ENCODE measurements at places on chromosomes 3 and 15. TPM values are rescaled to one million over a fixed set of nuclear protein-coding genes. Genes with fewer than 3 reads are reported as not detected.

GRCh38 chr15:39132070-39132469, 448.8 kb upstream of the THBS1 start:
- no peak overlapping the region for H3K4me3 ChIP-seq
- peaks cover 23% of the 10 kb centered on the region for H3K4me1 ChIP-seq
- no peak for DNase-seq
- no peaks in the 10 kb centered on the region for H3K36me3 ChIP-seq

DNA sequence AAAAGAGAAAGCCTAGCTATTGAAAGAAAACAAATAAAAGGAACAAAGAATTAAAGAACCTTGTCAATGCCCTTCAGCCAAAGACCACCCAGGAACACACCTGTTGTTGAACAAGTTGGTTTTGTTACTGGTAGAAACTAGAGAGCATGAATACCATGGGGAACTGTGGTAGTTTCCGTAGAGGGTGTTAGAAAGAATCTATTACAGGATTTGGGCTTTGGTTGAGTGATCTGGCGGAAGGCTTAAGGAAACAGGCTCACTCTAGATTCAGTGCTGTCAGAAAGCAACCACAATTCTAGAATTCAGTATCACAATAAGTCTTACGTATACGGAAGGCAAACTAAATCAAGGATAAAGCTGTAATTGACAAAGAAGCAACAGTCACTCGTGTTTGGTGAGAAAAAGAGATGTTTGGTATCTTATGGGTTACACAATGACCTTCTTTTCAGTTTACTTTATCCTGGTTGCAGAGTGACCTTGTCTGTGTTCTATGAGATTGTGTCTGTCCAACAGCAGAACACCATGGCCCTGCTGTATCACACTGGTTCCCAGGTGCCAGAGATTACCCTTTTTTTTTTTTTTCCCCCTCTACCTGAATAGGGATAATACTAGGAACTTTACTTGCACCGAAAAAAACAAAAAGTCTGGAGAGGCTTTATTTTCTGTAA, 265.9 kb downstream of the SHQ1 start:
- H3K36me3 ChIP-seq = no peaks in the 10 kb centered on the region
- no peaks in the 10 kb centered on the region for H3K27me3 ChIP-seq
- no peak for DNase-seq
- no peaks in the 10 kb centered on the region for H3K4me1 ChIP-seq
- H3K27ac ChIP-seq = no peak overlapping the region

DNA sequence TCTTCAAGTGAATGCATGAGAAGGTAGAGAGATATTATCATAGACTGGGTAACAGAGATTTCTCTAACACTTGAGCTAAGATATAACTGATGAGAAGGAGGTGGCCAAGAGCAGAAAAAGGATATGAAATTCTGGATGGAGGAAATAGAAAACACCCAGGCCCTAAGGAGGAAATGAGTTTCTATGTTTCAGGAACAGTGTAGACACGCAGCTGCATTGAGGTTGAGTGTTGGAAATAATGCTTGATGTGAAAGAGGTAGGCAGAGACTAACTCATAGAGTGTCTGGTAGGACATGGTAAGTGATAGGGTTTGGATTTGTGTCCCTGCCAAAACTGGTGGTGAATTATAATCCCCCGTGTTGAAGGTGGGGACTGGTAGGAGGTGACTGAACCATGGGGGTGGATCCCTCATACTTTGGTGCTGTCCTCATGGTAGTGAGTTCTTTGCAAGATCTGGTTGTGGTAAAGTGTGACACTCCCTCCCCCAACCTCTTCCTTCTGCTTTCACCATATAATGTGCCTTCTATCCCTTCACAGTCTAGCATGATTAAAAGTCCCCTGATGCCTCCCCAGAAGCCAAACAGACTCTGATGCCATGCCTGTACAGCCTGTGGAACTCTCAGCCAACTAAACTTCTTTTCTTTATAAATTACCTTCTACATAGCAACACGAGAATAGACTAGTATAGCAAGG, 787.3 kb downstream of the EDEM1 start:
- H3K27ac ChIP-seq = no peak overlapping the region
- DNase-seq = no peak
- H3K36me3 ChIP-seq = no peaks in the 10 kb centered on the region
- H3K4me3 ChIP-seq = no peak overlapping the region
- H3K27me3 ChIP-seq = no peaks in the 10 kb centered on the region
- no peaks in the 10 kb centered on the region for H3K4me1 ChIP-seq

DNA sequence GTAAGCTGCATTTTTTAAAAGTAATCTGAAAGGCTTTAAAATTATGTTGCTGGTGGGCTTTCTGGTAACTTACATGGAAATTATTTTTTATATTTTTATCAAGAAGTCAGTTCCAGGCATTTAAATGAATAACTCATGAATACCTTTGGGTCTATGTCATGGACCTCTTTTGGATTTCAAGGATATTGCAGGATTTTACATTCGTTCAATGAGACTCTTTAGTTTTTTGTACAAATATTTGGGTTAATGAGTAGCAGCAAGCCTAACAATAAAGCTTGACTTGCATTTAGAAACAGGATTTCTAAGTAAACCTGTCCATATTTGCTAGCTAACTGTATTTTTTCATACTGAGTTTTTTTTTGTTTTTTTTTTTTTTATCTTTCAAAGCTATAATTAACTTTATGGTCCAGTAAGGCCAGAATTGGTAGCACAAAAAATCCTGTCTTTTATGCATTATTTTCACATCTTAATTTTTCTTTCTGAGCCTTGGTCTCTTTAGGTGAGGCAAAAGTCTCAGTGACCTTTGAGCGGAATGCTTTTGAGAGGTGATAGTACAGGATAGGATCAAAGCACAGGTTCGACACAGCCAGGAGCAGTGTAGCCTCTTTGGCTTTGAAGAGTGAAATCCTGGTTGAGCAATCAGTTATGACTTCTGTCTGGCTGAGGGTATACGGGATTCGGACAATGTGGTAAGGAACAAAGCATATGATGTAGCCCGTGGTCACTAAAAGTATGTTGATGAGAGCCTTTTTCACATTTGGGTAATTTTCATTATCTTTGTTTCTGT, 4.8 kb downstream of the GPR171 start:
- no peak for DNase-seq
- H3K4me1 ChIP-seq = no peaks in the 10 kb centered on the region
- H3K27me3 ChIP-seq = no peaks in the 10 kb centered on the region
- H3K4me3 ChIP-seq = no peak overlapping the region

- H3K4me3 ChIP-seq = no peak overlapping the region
- no peak for DNase-seq
- no peaks in the 10 kb centered on the region for H3K27me3 ChIP-seq
Observed at GRCh38 chr3:107939691-107940442, 151.0 kb downstream of the CD47 start.

DNA sequence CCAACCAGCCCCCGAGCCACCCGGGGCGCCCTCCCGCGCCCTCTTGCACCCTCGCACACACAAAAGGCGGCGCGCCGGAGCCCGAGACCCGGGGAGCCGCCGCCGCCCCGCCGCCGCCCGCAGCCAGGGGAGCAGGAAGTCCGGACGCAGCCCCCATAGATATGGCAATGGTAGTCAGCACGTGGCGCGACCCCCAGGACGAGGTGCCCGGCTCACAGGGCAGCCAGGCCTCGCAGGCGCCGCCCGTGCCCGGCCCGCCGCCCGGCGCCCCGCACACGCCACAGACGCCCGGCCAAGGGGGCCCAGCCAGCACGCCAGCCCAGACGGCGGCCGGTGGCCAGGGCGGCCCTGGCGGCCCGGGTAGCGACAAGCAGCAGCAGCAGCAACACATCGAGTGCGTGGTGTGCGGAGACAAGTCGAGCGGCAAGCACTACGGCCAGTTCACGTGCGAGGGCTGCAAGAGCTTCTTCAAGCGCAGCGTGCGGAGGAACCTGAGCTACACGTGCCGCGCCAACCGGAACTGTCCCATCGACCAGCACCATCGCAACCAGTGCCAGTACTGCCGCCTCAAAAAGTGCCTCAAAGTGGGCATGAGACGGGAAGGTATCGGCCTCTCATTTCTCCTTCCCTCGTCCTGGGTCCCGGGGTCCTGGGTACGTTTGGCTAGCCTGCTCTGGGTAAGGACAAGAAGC, 1.6 kb downstream of the NR2F2 start:
- DNase-seq = no peak
- peaks cover 15% of the 10 kb centered on the region for H3K36me3 ChIP-seq
- peak overlapping the region; percentile 96 for H3K27ac ChIP-seq
- H3K4me1 ChIP-seq = peaks cover 63% of the 10 kb centered on the region
- peaks cover 57% of the 10 kb centered on the region for H3K27me3 ChIP-seq
- H3K4me3 ChIP-seq = peak overlapping the region; percentile 88

- H3K27me3 ChIP-seq = peaks cover 44% of the 10 kb centered on the region
- no peaks in the 10 kb centered on the region for H3K36me3 ChIP-seq
- no peak overlapping the region for H3K4me3 ChIP-seq
- no peak for DNase-seq
- H3K27ac ChIP-seq = no peak overlapping the region
Observed at GRCh38 chr3:13750731-13751130, 129.1 kb downstream of the WNT7A start.

GRCh38 chr3:72328755-72329277, 519.4 kb downstream of the SHQ1 start:
- H3K4me3 ChIP-seq = no peak overlapping the region
- no peaks in the 10 kb centered on the region for H3K36me3 ChIP-seq
- peaks cover 31% of the 10 kb centered on the region for H3K4me1 ChIP-seq

DNA sequence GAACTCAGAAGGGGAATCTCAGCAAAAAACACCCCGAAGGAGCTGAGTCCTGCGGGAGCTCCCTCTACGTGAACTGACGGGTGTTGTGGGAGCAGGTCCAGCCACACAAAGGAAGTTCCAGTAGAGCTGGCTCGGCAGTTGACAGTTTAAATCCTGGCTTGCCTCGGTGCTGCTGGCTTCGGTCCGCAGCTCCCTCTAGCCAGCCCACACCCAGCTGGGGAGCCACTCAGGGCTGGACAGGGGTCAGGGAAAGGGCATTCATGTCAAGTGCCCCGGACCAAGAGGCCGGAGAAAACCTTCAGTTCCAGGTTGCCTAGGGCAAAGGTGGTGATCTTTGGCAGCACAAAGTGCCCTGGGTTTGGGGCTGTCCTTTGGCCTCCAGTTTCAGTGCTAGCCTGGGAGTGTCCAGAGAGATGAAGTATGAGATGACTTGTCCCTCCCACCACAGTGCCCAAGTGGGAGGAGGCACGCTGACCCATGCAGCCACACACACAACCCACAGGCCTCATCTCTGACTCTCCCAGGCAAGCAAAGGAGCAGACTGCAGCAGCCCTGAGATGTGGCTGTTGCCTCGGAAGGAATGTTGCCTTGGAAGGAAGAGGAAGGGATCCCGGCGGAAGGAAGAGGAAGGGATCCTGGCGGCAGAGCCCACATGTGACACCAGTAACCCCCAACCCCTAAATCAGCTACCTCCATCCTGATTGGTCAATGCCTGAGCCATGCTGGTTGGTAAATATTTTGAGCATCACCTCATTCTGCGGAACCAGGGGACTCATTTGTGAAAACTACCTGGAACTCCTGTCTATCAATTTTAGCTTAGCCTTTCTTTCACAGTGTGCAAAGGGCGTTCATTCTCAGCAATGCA, 13.9 kb upstream of the ANPEP start:
- H3K4me1 ChIP-seq = peaks cover 18% of the 10 kb centered on the region
- H3K36me3 ChIP-seq = peaks cover 9% of the 10 kb centered on the region
- peak; percentile 67 for DNase-seq
- H3K27ac ChIP-seq = peak overlapping the region; percentile 61
- H3K4me3 ChIP-seq = peak overlapping the region; percentile 10

- H3K27ac ChIP-seq = no peak overlapping the region
- DNase-seq = no peak
- no peak overlapping the region for H3K4me3 ChIP-seq
- peaks cover 23% of the 10 kb centered on the region for H3K4me1 ChIP-seq
- H3K27me3 ChIP-seq = no peaks in the 10 kb centered on the region
Observed at GRCh38 chr15:77180757-77181156, 109.8 kb upstream of the TSPAN3 start.

- H3K4me1 ChIP-seq = peaks cover 34% of the 10 kb centered on the region
- no peaks in the 10 kb centered on the region for H3K27me3 ChIP-seq
- DNase-seq = no peak
- H3K4me3 ChIP-seq = no peak overlapping the region
Observed at GRCh38 chr3:54905261-54905888, 22.5 kb downstream of the LRTM1 start.

DNA sequence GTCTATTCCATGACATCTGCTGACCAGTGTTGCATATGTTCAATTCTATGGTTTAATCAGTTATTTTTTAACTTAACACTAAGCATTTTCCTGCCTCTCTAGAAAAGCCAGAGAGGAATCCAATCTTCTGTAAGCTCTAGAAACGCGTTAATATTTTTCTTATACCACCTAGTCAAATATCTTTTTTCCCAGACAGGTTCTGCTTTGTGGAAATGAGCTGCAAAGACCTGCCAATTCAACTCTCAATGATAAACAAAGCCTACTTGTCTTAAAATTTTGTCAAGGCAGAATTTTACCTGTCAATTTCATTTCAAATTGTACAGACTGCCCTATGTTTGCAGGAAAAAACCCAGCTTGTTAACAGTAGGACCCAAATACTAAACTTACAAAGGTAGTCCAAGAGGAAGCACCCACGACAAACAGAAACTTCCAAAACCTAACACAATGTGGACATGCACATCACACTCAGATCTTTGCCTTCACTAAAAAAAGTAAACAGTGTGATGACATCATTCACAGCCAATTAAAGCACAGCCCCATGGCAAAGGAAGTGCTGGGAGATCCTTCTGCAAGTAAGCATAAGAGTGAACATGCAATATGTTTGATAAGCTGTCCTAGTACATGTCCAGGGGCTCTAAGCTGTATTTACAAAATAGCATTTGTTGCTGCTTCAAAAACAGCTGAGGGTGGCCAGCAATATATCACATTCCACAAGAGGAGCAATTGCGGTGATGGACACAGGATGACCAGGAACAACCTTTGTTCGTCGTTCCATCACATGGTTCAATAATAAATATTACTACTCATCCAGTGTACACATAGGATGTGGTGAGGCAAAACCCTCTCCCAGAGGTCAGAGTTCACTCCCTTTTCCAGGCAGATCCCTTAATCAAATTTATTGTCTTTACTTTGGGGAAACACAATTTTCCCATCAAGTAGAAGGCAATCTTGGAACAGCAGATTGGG, 139.4 kb upstream of the TSC22D2 start:
- no peaks in the 10 kb centered on the region for H3K36me3 ChIP-seq
- no peaks in the 10 kb centered on the region for H3K27me3 ChIP-seq
- H3K27ac ChIP-seq = no peak overlapping the region
- no peak overlapping the region for H3K4me3 ChIP-seq
- DNase-seq = no peak

CPLX3 gene
- total RNA-seq = 1.2 TPM

RPSA gene
- 404 TPM for total RNA-seq

MUC4 gene
- 0.11 TPM for total RNA-seq

TNFAIP8L3 gene
- total RNA-seq = 6.0 TPM

WDR93 gene
- not detected for total RNA-seq

GOLGA8G gene
- total RNA-seq = not detected

SI gene
- not detected for total RNA-seq

TNNC1 gene
- total RNA-seq = 8,962 TPM

TEX9 gene
- 0.77 TPM for total RNA-seq
